ENCODE measurements at places on chromosomes 12 and 14. TPM values are rescaled to one million over a fixed set of nuclear protein-coding genes. Genes with fewer than 3 reads are reported as not detected.
A peak's percentile ranks its signal among the peaks of the same experiment; 100 is the strongest.

GRCh38 chr14:65267856-65268255 lies 144.7 kb upstream of the FUT8 start:
- no peak for DNase-seq

DNA sequence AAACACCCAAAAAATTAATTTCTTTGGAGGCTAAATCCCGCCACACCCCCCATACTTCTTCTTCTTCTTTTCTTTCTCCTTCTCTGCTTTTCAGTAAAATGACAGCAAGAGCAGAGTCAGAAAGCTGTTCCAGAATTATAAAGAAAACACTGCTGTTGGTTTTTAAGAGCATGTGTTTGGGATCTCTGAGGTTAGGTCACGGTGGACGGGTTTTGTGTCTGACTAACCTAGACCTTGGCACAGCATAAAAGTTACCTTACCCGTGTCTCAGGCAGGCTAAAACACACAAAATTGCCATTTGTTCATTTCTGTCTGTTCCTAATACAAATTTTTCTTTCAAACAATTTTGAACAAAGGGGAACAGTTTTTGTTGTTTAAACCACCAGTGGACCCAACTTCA lies 540.8 kb downstream of the NRXN3 start:
- DNase-seq, result no peak

DNA sequence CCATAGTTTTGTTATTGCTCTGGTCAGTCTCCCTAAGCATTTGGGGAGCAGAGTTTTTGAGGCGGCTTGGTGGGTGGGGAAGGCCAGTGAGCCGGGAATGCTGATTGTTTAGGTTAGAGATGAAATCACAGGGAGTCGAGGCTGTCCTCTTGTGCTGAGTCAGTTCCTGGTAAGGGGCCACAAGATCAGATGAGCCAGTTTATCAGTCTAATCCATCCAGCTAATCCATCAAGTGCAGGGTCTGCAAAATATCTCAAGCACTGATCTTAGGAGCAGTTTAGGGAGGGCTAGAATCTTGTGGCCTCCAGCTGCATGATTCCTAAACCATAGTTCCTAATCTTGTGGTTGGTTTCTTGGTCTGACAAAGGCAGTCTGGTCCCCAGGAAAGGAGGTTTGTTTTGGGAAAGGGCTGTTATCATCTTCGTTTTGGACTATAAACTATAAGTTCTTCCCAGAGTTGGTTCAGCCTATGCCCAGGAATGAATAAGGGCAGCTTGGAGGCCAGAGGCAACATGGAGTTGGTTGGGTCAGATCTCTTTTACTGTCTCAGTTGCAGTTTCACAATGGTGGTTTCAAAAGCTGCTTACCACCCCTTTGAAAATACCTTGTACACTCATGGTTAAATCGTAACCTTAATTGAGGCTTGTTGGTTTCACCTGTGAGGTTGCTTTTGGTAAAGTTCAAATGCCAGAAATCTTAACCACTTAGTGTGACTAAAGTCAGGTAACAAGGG lies 33.6 kb upstream of the HIGD1C start:
- DNase-seq, result no peak

DNA sequence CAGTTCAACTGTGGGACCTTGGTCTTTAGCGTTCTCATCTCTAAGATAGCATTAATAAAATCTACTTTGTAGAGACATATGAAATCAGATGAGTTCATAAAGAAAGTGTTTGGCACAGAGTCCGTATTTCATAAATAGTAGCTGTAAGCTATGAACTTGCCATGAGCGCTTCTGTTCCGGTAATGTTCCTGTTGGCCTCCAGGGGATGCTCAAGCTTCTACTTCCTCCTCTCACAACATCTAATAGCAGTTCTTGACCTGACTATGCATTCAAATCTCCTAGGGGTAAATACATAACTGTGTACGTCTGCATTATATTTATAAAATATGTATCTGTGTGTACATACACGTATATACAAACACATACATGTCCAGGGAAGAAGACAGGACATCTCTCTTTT lies 288.2 kb upstream of the TMPO start:
- DNase-seq, result no peak

GRCh38 chr14:51677738-51678137 lies 26.0 kb downstream of the FRMD6 start:
- no peak for DNase-seq

GRCh38 chr12:84016956-84017355 lies 895.6 kb downstream of the SLC6A15 start:
- no peak for DNase-seq

- no peak for DNase-seq
Observed at GRCh38 chr14:50822501-50823042, 8.4 kb downstream of the NIN start.

GRCh38 chr14:68784226-68784910 lies 8.5 kb downstream of the ZFP36L1 start:
- DNase-seq, result no peak

- DNase-seq, result no peak
Observed at GRCh38 chr12:13744561-13744960, 236.8 kb downstream of the GRIN2B start.

DNA sequence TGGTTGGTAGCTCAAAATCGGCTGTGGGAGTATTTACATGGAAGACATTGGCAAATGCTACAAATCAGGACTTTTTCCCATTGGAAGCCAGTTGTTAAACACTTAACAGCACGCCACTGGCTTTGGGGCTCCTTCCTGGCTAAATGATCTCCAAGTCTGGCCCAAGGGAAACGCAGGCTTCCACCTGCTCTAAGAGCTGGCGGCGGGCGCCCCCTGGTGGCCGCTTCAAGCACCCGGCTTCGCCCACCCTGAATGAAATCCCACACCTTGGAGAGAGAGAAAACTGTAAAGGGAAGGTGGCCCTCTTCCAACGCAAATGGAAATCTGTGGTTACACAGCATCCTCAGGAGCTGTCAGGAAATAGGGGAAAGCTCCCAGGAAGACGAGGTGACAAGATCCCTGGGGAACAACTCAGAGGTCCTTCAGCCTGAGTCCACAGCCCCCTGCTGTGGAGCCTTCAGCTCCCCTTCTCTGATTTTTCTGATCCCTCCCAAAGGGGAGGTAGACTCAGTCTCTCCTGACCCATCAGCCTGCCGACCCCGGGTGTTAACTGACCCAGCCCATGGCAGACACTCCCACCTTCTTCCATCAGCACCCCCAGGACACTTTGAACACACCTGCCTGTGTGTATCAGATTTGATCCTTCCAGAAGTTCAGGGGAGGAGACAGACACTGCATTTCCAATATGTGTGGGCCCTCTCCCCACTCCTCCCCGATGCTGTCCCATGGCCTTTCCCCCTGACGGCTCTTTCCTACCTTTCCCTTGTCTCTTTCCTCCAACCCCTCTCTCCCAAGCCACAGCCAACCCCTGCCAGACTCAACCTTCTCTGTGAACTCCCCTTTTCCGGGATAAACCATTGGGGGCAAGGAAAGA lies 15.4 kb downstream of the SELPLG start:
- DNase-seq, result peak; percentile 45

DNA sequence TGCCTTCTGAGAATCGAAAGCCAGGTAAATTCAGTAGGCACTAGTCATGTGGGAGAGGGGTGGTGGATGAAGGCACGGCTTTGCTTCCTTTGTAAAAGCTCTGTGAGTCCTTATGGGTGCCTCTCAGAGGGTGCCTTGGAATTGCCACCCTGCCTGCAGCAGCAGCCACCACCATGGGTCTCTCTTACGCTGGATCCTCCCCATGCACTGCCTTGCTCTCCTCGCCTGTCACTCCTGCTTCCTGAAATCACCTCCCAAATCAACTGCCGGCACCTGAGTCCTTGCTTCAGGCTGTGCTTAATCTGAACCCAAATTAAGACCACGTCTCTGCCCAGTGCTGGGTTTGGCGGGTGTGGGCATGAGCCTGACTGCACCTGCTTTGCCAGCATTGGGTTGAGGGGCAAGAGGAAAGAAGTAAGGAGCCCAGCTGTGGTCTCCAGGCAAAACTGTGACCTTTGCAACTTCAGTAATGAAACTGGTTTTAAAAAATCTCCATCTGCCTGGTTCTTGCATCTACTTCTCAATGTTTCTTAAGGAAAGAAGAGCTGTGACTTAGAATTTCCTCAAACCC lies 55.9 kb upstream of the CLMN start:
- DNase-seq, result no peak

DNA sequence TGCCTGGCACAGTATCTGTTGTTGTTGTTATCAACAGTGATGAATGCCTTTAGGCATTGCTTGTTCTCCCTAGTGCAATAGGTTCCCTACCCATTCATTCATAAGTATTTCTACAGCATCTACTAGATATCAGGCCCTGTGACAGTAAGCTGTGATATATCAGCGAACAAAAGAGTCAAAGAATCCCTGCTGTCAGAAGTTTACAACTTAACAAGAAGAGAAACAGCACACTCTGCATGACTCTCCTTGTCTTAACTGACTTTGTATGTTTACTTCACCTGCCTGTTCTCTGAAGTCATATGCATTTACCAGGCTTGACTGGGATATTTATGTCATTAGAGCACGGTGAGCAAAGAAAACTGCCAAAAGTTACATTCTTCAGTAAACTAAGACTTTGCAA lies 452.2 kb upstream of the RPL10L start:
- no peak for DNase-seq

- DNase-seq, result no peak
Observed at GRCh38 chr14:105010891-105011291, 10.0 kb downstream of the CDCA4 start.

- DNase-seq, result no peak
Observed at GRCh38 chr14:71372411-71372838, 465.2 kb downstream of the PCNX1 start.

DNA sequence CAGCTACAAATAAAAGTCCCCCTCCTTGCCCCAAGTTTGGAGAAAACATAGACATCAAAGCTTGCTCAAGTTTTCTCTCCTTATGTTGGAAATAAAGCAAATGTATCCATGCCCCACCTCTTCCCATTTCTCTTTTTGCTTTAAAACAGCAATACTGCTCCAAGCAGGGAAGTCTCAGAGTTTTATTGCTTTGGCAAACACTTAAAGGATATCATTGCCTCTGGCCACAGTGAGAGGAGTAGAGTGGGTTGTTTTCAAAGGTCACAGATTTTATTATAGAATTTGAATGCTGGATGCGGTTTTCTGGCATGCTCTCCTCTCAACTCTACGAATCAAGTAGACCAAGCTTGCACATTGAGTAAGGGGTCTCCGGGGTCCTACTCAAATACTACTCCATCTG lies 149.7 kb downstream of the TTC7B start:
- no peak for DNase-seq

DNA sequence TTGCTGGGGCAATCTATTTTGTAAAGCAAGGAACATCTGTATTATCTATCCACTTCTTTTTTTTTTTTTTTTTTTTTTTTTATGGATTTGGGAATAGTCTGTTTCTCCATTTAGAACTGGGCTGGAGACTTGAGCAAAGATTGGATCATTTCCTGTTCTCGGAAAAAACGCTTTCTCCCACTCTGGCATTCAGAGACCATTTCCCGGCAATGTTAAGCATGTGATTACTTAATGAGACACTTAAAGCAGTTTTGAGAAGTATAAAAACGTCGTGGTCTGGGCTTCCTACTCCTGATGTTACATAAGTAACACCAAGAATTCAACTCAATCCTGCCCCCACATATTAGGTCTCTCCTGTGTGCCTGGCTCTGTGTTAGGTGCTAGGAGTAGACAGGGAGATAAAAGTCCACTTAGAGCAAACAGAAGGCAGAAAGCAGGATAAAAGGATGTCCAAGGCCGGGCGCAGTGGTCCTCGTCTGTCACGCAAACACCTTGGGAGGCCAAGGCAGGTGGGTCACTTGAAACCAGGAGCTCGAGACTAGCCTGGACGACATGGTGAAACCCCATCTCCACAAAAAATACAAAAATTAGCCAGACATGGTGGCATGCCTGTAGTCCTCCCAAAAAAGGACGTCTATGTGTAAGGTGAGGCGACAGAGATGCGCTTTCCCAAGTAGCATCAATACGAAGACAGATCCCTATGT lies 152.1 kb upstream of the GSC start:
- peak; percentile 2 for DNase-seq

GRCh38 chr12:3456809-3457208 lies 34.2 kb upstream of the PRMT8 start:
- DNase-seq, result no peak

Gene ADAMTS20
- not detected for total RNA-seq

Gene ADCY4
- total RNA-seq, result 115 TPM

Gene PCED1B
- total RNA-seq, result 1.9 TPM

Gene SRRM4
- not detected for total RNA-seq

Gene CPNE6
- not detected for total RNA-seq

Gene TXNDC16
- 4.7 TPM for total RNA-seq

Gene SMAGP
- total RNA-seq, result 27.2 TPM
